ENCODE measurements at places on chromosomes 4 and X.

DNA sequence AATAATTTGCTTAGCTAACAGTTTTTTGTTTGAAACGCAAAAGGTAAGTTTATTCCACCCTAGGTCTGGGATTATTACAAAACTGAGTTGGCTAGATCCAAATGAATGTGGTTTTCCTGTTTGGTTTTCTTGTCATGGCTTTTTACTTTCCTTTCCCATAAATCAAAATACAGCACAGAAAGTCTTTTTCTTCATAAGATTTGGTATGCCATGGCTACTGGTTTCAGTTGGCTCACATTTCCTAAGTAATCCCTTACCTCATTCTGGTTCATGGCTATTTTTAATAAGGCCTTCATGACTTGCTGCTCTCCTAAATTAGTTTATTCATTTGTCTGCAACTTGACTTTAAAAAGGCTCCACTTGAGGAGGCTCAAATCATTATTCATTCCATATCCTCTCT is 12.9 kb upstream of the PAK3 start:
- DNase-seq: no peak

DNA sequence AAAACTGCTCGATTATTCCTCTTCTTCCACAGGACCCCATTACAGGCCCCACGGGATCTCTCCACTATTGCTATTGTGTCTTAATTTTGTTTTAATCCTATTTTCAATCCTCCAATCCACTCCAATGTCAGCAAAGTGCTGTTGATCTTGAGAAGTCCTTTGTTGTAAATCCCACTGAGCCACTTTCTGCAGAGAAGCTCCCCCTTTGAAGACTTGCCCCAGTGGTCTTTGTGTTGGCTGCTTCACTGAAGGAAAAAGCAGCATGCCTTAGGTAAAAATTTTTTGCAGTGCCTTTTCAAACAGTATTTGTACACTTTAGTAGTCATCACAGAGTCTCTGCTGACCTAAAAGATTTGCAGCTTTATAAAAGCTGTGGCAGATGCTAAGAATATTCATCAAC is 252.0 kb upstream of the SLC7A11 start:
- no peak for DNase-seq

GRCh38 chr4:124092541-124092984 is 620.0 kb downstream of the ANKRD50 start:
- no peak for DNase-seq

DNA sequence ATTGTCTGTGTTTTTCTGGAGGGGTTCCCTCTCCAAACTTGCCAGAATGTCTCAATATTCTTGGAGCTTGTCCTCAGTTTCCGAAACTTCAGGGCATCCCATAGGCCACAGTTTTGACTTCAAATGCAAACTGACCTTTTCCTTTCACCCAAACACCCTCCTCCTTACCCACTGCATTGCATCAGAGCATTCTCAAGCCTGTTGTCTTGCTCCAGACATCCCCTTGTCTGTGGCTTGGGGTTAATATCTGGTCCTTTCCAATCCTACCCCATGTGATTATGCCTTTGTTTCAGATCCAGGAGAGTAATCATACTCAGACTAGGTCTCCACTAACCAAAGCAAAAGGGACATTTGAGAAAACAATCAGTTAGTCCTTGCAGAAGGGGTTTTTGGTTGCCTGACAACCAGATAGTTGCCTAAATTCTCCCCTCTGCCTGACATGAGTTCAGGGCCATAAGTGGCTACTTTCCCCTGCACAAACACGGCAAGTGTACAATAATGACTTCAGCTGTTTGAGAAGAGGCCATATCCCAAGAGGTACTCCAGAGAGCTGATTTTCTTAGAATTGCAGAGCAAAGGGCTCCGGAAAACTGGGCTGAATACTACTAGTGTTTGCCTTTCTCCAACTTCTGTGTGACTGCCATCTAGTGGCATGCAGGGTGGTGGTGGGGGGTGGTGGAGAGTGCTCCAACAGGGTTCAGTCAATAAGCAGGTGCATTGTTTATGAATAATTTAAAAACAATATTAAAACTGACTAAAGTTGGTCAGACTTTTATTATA is 130.2 kb downstream of the CHRDL1 start:
- no peak for DNase-seq

DNA sequence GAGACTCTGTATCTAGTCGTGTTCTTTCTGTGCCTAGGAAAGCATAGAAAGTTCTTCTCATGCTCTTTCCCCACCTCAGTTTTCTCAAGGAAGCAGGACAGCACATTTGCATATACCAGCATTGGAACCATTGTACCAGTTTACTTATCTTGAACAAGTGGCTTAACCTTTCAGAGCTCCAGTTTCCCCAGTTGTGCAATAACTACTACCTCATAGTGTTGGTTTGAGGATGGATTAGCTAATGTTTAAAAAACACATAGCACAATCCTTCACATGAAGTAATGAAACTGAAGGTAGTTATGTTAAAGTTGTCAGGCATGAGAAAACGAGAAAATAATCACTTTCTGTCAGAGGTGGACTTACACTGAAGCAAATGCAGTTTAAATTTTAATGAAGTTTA is 92.2 kb upstream of the H2AZ1 start:
- no peak for DNase-seq

GRCh38 chr4:151417164-151417571 is 8.2 kb downstream of the FHIP1A start:
- DNase-seq: no peak

DNA sequence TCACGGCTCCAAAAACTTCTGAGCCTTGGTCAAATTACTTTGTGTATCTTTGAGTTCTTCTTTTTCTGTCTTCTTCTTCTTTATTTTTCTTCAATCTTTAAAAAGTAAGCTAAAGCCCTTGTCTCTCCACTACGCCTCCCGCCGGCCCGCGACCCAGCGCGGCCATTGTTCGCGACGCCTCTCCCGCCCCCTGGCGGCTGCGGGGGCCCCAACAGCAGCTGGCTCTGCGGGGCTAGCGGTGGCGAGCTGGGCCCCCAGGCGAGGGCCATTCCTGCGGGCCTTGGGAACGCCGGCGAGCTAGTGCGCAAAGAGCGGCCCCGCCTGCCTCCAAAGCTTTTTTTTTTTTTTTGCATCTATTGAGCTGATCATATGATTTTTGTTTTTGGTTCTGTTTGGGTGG is 119.1 kb downstream of the TGIF2LX start:
- no peak for DNase-seq

DNA sequence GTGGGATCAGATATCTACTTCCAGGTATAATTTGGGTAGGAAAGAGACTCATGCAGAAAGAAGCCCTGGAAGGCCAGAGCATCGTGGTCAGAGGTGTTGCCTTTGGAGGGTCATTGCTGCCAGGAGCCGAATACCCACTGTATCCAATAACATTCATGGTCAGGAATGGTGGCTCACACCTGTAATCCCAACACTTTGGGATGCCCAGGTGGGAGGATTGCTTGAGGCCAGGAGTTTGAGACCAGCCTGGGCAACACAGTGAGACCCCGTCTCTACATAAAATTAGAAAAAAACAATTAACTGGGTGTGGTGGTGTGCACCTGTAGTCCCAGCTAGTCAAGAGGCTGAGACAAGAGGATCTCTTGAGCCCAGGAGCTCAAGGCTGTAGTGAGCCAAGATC is 10.9 kb upstream of the F11 start:
- DNase-seq: no peak

DNA sequence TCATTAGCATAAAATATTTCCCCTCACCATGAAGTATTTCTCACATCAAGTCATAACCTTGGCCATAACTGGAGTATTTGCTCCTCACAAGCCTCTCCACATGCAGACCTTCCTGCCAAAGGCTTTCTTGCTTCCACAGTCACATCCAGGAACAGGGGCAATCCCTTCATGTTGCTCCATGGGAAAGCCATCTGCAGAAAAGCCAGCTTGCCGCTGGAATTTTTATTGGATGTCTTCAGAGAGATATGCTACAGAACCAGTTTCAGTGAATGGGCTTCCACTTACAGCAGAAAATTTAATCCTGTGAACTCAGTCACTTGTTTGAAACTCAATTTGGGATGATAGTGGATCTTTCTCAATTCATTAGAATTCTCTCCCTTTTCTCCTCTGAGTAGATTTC is 3.2 kb upstream of the CDKN2AIP start:
- no peak for DNase-seq

- no peak for DNase-seq
Observed at GRCh38 chr4:57504139-57504538, 394.0 kb upstream of the IGFBP7 start.

- DNase-seq: no peak
Observed at GRCh38 chr4:42460043-42460442, 62.8 kb downstream of the SHISA3 start.

DNA sequence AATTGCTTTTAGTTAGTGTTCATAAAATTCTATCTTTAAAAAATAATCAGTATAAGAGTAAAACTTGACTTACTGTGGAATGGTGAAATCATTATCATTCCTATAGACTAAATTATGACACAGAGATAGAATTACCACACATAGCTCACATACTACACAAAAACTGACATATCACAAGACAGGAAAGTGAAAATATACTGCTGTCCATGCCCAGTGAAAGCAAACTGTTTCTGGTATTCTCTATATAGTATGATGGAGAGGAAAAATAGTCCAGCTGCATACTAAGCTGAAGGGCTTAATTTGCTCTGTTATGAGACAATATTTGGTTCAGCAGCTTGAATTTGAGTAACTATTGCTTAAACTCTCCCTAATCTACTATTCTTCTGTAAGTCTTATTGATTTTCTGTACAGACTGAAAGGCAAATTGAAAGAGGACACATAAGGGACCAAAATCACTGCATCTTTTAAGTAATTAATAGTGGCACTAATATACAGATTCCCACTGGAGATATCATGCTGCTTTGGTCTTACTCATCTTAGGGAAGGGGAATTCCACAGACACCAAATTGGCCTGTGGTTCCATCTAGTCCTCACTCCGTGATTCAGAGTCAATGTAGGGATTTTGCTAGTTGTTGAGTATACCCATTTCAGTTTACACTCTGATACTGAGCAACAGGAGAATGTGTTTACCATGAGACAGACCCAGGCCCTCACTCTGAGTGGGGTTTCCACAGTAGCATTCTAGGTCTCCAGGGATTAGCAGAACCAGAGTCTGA is 47.4 kb upstream of the AGA start:
- DNase-seq: no peak

DNA sequence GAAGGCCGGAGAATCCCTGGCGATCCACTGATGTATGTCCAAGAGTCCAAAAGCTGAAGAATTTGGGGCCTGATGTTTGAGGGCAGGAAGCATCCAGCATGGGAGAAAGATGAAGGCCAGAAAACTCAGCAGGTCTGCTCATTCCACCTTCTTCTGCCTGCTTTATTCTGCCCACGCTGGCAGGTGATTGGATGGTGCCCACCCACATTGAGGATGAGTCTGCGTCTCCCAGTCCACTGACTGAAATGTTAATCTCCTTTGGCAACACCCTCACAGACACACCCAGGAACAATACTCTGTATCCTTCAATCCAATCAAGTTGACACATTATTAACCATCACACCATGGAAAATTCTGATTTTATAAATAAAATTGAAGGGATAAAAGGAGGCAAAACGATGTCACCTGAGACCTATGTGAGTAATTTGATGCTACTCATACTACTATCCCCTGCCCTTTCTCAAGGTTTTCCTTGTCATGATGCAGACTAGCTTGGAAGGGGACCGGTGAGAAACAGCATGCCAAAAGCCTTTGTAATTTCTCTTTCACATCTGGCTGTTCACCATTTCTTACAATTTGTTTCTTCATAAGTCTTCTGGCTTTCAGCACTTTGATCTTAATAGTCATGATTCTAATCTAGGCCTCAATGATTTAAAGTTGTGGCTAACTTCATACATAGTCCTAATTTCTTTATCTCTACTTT is 9.7 kb upstream of the PYURF start:
- no peak for DNase-seq

DNA sequence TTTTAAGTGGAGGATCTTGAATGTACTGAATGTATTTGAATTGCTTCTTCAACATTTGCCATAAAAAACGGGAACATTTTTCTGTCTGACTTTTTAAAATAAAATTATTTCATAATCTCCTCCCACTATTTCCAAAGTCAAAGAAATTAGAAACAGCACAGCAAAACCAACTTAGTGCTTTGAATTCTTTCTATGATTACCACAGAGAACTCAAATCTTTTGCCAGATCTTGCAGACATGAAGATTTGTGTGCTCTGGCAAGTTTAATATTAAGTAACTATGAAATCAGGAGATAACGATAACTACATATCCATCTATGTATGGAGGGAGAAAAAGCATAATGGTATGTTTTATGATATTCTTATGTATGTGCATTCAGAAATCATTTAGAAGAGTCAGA is 982.2 kb downstream of the PCDH7 start:
- DNase-seq: no peak

- DNase-seq: no peak
Observed at GRCh38 chr4:149933883-149934282, 118.2 kb upstream of the IQCM start.

GRCh38 chrX:74525116-74525515 is 89.3 kb downstream of the RLIM start:
- no peak for DNase-seq

GRCh38 chrX:41922431-41923151 is 763 bp downstream of the CASK start:
- no peak for DNase-seq

DNA sequence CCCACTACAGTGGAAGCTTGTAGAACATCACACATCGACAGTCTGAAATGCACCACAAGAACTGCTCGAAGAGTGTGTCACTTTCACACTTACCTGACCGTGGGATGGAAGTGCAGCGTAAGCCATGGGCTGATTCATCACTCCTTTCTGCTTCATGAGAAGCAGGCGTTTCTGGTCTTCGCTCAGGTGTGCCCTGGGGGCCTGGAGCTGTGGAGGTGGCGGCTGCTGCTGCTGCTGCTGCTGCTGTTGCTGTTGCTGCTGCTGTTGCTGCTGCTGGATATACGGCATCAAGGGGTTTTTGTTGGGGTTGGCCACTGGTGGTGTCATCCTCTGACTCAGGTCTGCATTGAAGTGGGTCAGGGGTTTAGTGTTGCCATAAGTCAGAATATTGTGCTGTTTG is 223.6 kb downstream of the MGST2 start:
- DNase-seq: no peak

GRCh38 chrX:56758456-56758855 is 29.4 kb downstream of the NBDY start:
- no peak for DNase-seq

GRCh38 chr4:132527817-132528216 is 621.3 kb upstream of the PCDH10 start:
- no peak for DNase-seq

- DNase-seq: no peak
Observed at GRCh38 chr4:140704964-140705363, 51.2 kb downstream of the TBC1D9 start.

- DNase-seq: no peak
Observed at GRCh38 chr4:3036131-3036952, 38.0 kb downstream of the HTT-AS start.

DNA sequence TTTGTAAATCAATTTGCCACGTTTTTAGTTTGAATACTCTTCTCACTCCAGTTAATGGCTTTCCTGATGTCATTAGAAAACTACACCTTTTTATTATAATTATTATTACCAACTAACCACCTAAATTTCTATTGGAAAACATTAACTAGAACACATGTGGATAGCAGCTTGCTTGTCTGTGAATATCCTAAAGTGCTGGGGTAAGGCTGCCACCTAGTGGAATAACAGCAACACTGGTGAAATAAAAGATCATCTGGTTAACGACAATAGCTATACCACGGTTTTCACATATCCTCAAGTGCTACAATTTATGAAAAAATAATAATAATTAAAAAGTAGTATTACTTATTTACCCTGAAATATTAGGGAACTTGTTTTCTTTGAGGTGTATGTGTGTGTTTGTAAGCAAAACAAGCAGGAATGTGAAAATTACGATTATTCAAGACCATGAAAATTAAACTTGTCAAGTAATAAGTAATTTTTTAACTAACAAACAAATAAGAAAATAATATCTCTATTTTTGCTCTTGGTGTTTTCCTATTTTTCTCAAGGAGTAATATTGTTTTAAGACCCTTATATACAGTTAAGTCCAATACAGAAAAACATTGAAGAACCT is 130.1 kb upstream of the TECRL start:
- DNase-seq: no peak
